Nephron progenitor cell (in vitro differentiated cells): ENCODE measurements at places on chromosomes 2 and 18.

DNA sequence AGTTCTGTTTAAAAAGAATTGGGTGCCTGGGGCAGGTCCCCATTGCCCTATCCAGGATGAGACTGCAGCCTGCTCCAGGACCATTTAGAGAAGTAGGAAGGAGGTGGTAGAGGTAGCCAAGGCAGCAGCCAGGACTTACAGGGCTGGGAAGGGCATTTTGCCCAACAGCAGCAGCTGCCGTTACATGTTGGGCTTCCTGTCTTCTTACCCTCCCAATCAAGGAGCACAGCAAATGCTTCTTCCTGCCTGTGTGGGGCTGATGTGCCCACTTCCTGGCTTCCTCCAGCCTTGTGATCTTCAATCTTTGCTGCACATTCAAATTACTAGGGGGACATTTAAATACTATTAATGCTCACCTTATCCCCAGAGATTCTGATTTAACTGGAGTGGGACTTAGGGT lies 112.0 kb downstream of the QPCT start:
- H3K27me3 ChIP-seq, result peaks cover 15% of the 10 kb centered on the region
- H3K27ac ChIP-seq, result no peak overlapping the region
- H3K36me3 ChIP-seq, result no peaks in the 10 kb centered on the region
- no peaks in the 10 kb centered on the region for H3K4me1 ChIP-seq
- no peak for DNase-seq

GRCh38 chr2:129911363-129912065 lies 68.0 kb upstream of the RAB6C start:
- H3K4me3 ChIP-seq, result no peak overlapping the region
- peaks cover 5% of the 10 kb centered on the region for H3K4me1 ChIP-seq
- H3K36me3 ChIP-seq, result no peaks in the 10 kb centered on the region
- H3K27ac ChIP-seq, result no peak overlapping the region
- H3K27me3 ChIP-seq, result peaks cover 10% of the 10 kb centered on the region
- no peak for DNase-seq

DNA sequence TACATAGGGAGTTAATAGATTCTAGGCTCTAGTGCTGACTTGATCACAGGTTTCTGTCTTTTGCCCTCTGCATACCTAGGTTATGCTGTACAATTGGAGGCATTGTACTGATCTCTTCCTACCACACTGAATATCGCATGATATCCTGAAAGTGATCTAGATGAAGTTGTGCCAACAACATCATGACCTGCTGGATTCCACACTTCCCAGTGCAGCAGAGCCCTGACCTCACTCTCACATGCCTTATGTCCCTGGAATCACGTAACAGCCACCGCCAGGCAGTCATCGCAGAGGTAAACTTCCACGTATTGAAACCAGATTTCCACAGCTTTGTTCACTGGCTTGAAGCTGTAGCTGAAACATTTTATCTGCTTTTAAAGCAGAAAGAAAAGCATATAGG lies 214.0 kb downstream of the ANKRD30B start:
- H3K36me3 ChIP-seq, result no peaks in the 10 kb centered on the region
- H3K27me3 ChIP-seq, result peaks cover 5% of the 10 kb centered on the region
- no peak overlapping the region for H3K27ac ChIP-seq
- DNase-seq, result no peak
- no peak overlapping the region for H3K4me3 ChIP-seq

DNA sequence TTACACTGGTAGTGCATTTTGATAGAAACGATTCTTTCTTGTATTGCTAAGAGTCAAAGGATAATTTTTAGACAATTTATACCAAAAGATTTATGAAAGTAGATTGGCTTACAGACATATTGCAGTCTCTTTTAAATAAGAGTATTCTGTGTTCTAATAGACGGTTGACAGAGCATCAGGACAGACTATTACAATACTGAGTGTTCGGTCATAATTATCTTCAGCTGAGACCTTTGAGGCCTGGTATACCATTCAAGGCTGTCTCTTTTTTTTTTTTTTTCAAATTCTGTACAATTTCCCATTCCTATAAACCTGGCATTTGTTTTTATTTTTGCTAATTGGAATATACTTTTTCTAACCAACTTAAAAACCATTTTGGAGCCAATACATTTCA lies 140.6 kb upstream of the NOSTRIN start:
- peak overlapping the region; percentile 43 for H3K27ac ChIP-seq
- peaks cover 3% of the 10 kb centered on the region for H3K36me3 ChIP-seq
- H3K27me3 ChIP-seq, result no peaks in the 10 kb centered on the region
- peaks cover 30% of the 10 kb centered on the region for H3K4me1 ChIP-seq
- no peak for DNase-seq

- peaks cover 10% of the 10 kb centered on the region for H3K27me3 ChIP-seq
- H3K4me1 ChIP-seq, result peaks cover 30% of the 10 kb centered on the region
- no peak overlapping the region for H3K4me3 ChIP-seq
- H3K27ac ChIP-seq, result no peak overlapping the region
- H3K36me3 ChIP-seq, result no peaks in the 10 kb centered on the region
- DNase-seq, result no peak
Observed at GRCh38 chr18:37659906-37660305, 94.3 kb upstream of the CELF4 start.

DNA sequence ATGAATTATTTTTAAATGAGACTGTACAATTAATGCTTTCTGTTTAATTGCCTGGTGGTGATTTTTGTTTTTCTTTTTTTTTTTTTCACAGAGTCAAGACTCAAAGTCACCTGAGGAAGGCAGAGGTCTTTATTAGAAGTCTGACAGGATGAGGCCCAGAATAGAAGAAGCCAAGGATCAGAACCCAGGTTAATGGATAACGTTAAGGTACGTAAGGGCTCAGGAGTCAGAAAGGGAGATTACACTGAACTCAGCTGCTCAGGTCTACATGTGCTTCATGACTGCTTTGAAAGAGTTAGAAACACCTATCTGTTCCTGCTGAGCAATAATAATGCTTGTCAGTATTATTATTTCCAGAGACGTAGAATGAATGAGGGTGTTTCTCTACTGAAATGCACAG lies 196.5 kb downstream of the LRATD1 start:
- no peak for DNase-seq
- H3K4me3 ChIP-seq, result no peak overlapping the region
- H3K36me3 ChIP-seq, result no peaks in the 10 kb centered on the region
- H3K27ac ChIP-seq, result no peak overlapping the region

DNA sequence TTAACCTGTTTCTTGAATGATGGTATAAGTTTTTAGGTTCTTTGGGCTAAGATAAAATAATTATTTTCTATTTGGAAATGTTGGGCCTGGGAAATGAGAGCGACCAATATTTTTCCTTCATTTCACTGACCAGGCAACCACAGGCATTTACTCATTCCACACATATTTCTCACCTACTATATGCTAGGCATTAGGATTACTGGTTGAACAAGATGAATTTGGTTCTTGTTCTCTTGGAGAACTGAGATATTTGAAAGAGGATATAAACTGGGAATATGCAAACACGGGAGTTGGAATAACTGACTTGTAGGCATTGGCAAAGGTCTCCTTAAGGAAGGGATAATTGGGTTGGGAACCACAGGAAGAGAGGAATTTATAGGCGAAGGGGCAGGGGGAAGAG lies 3.9 kb upstream of the MYL1 start:
- no peak overlapping the region for H3K4me3 ChIP-seq
- H3K27ac ChIP-seq, result no peak overlapping the region
- H3K4me1 ChIP-seq, result no peaks in the 10 kb centered on the region

DNA sequence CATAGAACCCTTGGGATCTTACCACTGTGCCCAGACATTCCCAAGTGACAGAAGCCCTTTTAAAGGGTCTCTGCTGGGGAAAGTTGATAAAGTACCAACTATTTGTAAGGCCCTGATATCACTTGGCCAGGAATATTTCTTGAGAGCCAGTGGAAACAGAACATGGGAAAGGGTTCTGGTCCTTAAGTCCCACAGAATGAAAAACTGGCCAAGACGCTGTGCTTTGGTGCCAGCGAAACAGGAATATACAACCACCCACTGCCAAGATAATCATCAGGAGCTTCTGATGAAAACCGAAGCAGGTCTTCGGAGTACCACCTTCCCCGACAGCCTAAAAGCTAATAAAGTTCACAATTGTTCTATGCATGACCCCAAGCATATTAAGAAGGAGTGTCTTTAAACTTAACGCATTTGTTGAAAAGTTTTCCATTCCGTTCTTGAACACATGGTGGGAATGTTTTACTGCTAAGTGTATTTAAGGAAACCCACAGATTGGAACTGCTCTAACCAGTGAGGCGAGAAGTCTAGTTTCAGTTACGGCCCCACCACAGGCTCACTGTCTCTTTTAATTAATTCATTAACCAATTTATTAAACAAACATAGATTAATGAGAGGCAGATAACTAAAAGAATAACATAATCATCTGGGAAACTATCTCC lies 152.6 kb downstream of the ANKRD44 start:
- no peak for DNase-seq
- peaks cover 9% of the 10 kb centered on the region for H3K36me3 ChIP-seq
- H3K27ac ChIP-seq, result peak overlapping the region; percentile 37
- peaks cover 22% of the 10 kb centered on the region for H3K4me1 ChIP-seq
- no peak overlapping the region for H3K4me3 ChIP-seq

DNA sequence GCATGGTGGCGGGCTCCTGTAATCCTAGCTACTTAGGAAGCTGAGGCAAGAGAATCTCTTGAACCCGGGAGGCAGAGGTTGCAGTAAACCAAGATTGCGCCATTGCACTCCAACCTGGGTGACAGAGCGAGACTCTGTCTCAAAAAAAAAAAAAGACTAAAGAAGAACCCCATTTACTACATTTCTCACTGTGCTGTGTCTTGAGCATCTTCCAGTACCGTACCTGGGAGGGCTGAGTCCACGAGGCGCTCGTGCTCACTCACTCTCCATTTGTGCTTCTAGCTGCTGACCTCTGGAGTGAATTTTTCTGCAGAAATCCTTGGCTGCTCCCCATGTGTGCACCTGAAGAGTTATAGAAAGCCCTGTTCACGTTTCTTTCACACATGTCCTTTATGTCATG lies 204.8 kb downstream of the LDLRAD4 start:
- no peak overlapping the region for H3K4me3 ChIP-seq
- H3K4me1 ChIP-seq, result peaks cover 11% of the 10 kb centered on the region
- peaks cover 21% of the 10 kb centered on the region for H3K27me3 ChIP-seq
